ENCODE measurements at places on chromosomes 5 and 9. TPM values are rescaled to one million over a fixed set of nuclear protein-coding genes. Genes with fewer than 3 reads are reported as not detected.

The DMRTA1 gene
- 0.25 TPM for total RNA-seq

The OR1Q1 gene
- not detected for total RNA-seq

The DMRT3 gene
- not detected for total RNA-seq

The ADGRD2 gene
- not detected for total RNA-seq

GRCh38 chr9:11159318-11159862, 546.6 kb upstream of the PTPRD start:
- H3K36me3 ChIP-seq: no peaks in the 10 kb centered on the region
- no peak for DNase-seq
- H3K27me3 ChIP-seq: no peaks in the 10 kb centered on the region
- H3K4me1 ChIP-seq: no peaks in the 10 kb centered on the region
- no peak overlapping the region for H3K27ac ChIP-seq

DNA sequence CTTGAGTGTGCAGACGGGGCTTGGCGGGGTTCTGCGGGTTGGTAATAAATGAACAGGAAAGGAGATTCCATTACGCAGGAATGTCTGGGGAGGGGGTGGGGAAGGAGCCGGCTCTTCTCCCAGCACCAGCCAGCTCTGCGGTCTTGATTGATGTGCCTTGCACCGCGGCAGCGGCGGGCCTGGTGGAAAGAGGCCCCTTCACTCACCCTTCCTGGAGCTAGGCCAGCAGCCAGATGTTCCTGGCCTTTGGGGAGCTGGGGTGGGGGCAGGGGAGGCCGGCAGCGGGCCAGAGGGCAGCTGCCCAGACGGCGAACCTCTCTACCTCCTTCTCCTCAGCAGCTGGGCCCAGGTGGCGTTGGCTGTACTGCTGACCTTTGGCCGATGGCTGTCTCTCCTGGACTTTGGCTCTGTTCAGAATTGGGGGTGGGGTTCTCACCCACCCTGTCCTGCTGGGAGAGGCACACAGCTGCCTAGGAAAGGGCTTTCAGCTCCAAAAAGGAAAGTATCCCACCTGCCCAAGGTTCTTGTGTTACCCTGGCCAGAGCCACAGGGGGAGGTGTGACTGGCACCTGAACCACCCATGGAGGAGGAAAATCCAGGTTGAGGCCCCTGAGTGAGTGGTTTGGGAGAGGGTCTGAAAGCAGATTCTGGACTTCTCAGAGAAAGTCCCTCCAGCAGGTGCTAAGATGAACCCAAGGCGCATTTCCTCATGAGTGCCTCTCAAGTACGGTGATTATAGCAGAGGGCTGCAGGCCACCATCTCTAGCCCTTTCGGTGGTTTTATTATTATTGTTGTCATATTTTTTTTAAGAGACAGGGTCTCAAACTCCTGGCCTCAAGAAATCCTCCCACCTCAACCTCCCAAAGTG, 58.0 kb upstream of the SYNPO start:
- H3K36me3 ChIP-seq: no peaks in the 10 kb centered on the region
- no peak overlapping the region for H3K4me3 ChIP-seq
- no peak for DNase-seq

- no peaks in the 10 kb centered on the region for H3K4me1 ChIP-seq
- DNase-seq: no peak
- H3K4me3 ChIP-seq: no peak overlapping the region
- no peaks in the 10 kb centered on the region for H3K36me3 ChIP-seq
- peaks cover 8% of the 10 kb centered on the region for H3K27me3 ChIP-seq
These were observed 125.0 kb upstream of the PITX1 start for GRCh38 chr5:135158982-135159381.

GRCh38 chr9:76897804-76898525, 7.9 kb downstream of the PRUNE2 start:
- H3K4me3 ChIP-seq: no peak overlapping the region
- no peak overlapping the region for H3K27ac ChIP-seq
- no peaks in the 10 kb centered on the region for H3K36me3 ChIP-seq
- no peak for DNase-seq

- H3K27ac ChIP-seq: no peak overlapping the region
- no peak overlapping the region for H3K4me3 ChIP-seq
- no peaks in the 10 kb centered on the region for H3K27me3 ChIP-seq
- H3K36me3 ChIP-seq: no peaks in the 10 kb centered on the region
- peaks cover 14% of the 10 kb centered on the region for H3K4me1 ChIP-seq
These were observed 74.5 kb downstream of the ANGPTL2 start for GRCh38 chr9:127047971-127048370.

DNA sequence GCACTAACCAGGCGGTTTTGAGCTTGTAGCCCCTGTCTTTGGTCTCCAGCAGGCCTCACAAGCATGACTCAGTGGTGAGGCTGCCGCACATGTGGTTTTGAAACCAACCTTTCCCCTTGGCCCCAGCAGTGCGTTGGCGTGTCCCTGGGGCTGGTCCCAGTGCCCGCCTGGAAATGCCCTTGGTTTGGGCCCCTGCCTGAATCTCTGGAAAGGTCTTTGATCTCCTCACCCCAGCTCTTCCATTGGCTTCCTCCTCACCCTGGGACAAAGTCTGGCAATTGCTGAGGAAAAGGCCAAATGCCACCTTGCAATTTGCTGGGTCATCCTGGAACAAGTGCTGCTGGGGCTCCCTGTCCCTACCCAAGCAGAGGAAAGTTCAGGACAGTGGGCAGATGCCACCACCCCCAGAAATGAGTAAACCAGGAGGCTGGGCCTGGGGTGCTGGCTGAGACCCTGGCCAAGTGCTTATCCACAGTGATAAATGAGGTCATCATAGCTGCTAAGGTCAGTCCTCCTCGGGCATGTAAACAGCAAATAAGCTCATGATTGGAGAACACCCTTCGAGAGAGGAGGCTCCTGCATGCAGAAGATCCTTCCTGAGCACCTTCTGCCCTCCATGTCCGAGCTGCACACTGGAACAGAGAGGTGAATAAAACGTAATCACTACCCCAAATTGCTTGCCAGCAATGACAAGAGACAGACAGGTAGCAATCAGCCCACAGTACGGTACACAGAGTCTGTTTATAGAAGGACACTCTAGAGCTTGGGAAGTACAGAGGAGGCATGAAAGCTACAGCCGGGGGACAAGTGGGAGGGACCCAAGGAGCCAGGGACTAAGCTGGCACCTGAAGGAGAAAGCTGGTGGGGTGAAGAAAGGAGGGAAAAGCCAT, 98.9 kb upstream of the CPEB4 start:
- DNase-seq: peak; percentile 53
- no peak overlapping the region for H3K4me3 ChIP-seq
- no peaks in the 10 kb centered on the region for H3K36me3 ChIP-seq
- no peaks in the 10 kb centered on the region for H3K27me3 ChIP-seq
- peaks cover 14% of the 10 kb centered on the region for H3K4me1 ChIP-seq

DNA sequence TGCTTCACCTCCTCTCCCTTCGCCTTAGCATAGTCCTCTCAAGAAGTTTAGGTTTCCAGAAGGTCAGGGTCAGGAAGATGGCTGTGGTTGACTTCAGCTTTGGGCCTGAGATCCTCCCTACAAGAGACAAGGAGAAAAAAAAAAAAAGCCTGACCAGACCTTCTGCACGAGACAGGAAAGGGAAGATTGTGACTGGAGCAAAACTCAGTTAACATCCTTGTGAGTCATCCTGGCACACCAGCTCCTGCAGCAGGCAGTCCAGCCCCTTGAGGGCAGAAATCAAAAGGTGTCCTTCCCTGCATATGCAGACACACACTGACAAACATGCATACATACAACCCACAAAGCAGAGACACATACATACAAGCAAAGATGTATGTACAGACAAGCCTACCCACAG, 18.0 kb upstream of the ENHO start:
- no peaks in the 10 kb centered on the region for H3K4me1 ChIP-seq
- no peak overlapping the region for H3K27ac ChIP-seq
- no peaks in the 10 kb centered on the region for H3K27me3 ChIP-seq
- no peak for DNase-seq
- H3K36me3 ChIP-seq: no peaks in the 10 kb centered on the region

GRCh38 chr5:102561894-102562760, 63.3 kb upstream of the SLCO6A1 start:
- no peak overlapping the region for H3K27ac ChIP-seq
- no peak overlapping the region for H3K4me3 ChIP-seq
- peak; percentile 19 for DNase-seq
- no peaks in the 10 kb centered on the region for H3K27me3 ChIP-seq
- no peaks in the 10 kb centered on the region for H3K36me3 ChIP-seq

GRCh38 chr9:125548141-125548540, 158.9 kb downstream of the MAPKAP1 start:
- H3K4me3 ChIP-seq: no peak overlapping the region
- no peaks in the 10 kb centered on the region for H3K27me3 ChIP-seq
- no peak overlapping the region for H3K27ac ChIP-seq
- peaks cover 16% of the 10 kb centered on the region for H3K4me1 ChIP-seq

GRCh38 chr9:34665067-34665380, 2.6 kb upstream of the CCL27 start:
- H3K27ac ChIP-seq: no peak overlapping the region
- no peaks in the 10 kb centered on the region for H3K36me3 ChIP-seq
- peak overlapping the region; percentile 21 for H3K4me3 ChIP-seq

DNA sequence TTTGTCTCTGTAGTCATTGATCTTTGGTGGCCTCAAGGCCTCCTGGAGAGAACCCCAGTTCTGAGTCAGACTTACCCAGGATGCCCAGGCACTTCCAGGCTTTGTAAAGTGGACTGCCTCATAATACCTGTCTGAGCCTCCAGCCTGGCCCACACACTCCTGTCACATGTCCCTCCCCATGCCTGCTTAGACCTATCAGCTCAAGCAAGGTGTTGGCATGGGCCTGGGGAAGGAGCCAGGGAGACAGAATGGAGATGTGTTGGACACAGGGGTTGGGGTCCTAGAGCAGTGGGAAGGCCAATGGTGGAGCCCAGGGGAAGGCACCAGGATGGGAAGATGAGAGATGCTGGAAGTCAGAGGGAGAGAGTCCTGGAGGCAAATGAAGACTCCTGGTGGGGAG, 136.2 kb downstream of the CFAP90 start:
- H3K36me3 ChIP-seq: no peaks in the 10 kb centered on the region
- no peaks in the 10 kb centered on the region for H3K4me1 ChIP-seq
- no peaks in the 10 kb centered on the region for H3K27me3 ChIP-seq
